ENCODE measurements at places on chromosomes 3 and 15.

DNA sequence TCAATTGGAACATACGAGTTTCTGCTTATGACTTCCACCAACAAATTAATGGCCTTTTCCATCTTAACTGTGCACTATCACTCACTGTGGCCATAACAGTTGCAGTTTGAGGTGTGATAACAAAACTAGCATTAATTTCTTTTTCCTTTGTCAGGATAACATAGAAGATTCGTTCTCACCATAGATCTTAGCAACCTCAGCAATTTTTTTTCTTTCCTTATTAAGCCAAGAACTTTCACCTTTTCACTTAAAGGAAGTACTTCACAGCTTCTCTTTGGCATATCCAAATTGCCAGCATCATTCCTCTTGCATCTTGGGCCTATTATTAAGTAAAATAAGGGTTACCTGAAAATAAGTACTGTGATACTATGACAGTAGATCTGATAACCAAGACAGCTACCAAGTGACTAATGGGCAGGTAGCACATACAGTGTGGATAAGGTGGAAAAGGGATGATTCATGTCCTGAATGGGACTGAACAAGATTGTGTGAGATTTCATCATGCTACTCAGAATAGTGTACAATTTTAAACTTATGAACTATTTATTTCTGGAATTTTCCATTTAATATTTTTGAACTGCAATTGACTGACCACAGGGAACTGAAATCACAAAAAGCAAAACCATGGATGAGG is 46.6 kb downstream of the CEP70 start:
- no peak for DNase-seq

- no peak for DNase-seq
Measured at GRCh38 chr15:61404567-61404966, 175.5 kb upstream of the RORA start.

DNA sequence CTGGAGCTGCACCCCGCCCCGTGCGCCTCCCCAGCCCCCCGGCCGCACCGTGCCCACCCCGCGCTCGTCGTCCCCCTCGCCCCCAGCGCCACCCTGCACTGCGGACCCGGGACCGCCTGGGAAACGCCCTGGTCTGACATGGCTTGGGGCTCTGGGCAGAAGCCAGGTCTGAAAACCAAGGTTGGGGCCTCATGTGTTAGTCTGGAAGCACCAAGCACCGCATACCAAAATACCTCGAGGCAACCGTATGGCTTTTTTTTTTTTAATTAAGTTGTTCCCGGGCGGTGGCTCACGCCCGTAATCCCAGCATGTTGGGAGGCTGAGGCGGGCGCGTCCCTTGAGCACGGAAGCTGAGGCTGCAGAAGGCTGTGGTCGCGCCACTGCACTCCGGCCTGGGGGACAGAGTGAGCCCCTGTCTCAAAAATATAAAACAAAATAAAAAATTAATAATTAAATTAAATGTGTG is 91.5 kb upstream of the CHD2 start:
- DNase-seq, result peak; percentile 66

- no peak for DNase-seq
Measured at GRCh38 chr15:31162721-31163510, 61.4 kb upstream of the TRPM1 start.

- no peak for DNase-seq
Measured at GRCh38 chr15:57059026-57059660, 140.7 kb downstream of the TCF12 start.

DNA sequence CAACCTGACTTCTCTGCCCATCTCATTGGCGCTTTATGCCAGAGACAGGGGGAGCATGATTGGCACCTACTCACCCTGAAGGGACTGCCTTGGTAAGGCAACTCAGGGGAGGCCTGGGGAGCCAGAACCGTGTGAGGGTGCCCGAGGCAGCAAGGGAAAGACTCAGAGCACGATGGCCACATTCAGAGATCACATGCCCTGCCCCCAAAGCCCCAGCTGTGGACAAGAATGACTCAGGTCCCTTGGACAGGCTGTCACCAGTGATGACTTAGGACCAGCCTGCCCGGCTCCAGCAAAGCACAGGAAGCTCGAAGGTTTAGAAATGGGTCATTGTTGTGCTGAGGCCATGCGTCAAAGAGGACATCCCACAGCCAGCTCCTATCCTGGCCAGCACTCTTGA is 49.1 kb upstream of the LIMD1 start:
- no peak for DNase-seq
